Dermis microvascular lymphatic vessel endothelial cell (primary cell): ENCODE measurements at places on chromosomes 5 and 9. TPM values are rescaled to one million over a fixed set of nuclear protein-coding genes. Genes with fewer than 3 reads are reported as not detected.

DNA sequence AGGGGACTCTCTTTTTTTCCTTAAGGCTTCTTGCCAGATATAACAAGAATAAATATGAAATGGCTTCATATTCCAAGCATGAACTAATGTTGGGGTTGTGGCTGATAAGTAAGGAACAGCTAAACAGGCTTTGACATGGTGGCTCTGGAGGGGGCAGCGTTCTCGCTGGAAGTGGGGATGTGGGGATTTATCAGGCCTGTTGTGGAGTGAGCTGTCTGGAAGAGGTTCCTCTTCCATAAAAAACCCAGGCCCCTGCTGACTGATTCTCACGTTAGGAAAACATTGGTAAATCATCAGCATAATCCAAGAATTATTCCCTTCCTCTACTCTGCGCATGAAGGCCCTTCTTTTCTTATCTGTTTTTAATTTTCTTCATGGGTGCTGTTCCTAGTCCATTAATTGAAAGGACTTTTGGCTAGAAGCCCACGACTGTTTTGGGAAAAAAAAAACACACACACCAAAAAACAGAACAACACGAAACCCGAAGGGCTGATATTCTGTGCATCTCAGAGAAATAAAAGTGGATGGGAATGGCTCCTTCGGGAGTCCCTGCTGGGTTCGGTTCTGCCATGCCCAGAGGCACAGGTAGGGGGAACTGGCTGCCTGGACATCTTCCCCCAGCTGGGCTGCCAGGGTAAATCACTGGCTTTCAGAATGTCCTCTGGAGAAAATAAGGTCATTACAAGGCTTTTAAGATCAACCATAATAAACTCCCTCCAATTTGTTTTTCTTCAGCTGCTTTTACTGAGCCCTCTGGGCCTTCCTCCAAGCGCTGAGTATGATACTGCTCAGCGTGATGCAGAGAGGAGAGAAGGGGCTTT is 297.0 kb downstream of the SLIT3 start:
- no peak for DNase-seq

- no peak for DNase-seq
Measured at GRCh38 chr9:36125062-36125855, 11.3 kb upstream of the GLIPR2 start.

DNA sequence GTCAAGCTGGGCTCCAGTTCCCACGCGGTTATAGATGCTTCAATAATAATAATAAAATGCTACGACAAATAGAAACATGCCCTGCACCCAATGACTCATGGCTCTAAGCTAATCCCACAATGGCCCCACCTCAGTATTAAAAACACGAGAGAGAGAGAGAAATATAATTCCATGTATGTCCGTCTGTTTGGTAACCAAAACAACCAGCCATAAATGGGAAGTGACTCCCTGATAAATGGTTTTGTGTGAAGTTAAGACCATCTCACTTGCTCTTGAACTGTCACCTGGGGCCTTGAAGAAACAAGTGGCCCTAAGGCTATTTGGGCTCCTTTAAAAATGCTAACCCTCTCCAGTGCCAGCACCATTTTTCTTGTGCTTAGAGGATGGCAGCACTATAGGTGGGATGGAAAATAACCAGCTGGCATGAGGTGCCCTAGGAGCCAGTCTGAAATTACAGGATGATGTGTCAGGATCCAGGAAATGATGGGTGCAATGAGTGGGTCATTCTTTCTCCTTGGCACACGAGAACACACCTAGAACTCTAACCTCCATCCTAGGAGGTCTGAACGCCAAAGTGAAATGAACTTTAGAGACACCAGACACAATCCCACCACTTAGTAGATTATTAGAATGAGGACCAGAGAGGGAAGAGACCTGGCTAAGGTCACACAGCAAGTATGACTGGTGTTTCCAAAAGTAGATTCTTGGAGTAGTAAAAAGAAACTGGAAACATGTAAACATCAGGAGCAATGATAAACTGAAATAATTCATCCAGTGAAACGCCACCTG is 35.7 kb upstream of the ADRB2 start:
- no peak for DNase-seq

DNA sequence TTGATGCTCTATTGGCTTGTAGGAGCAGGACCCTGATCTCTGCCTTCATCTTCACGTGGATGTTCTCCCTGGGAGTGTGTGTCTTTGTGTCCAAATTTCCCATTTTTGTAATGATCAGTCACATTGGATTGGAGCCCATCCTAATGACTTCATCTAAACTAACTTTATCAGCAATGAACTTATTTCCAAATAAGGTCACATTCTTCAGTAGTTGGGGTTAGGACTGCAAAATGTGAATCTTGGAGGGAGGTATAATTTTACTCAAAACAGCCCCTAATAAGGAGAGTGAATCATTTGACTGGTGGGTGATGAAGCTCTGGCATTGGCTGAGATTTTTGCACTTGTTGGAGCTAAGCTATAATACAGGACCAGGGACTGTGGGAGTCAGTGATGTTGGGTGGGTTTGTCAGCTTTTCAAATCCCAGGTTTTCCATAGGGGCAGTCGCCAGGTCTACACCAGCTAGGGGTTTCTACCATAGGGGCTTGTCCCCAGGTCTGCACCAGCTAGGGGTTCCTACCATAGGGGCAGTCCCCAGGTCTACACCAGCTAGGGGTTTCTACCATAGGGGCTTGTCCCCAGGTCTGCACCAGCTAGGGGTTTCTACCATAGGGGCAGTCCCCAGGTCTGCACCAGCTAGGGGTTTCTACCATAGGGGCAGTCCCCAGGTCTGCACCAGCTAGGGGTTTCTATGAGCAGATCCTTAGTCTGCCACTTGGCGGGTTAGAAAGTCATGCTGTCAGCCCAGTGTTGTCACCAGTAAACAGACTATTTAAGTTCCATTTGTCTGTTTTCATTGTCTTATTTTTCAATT is 382.6 kb upstream of the DAP start:
- no peak for DNase-seq

DNA sequence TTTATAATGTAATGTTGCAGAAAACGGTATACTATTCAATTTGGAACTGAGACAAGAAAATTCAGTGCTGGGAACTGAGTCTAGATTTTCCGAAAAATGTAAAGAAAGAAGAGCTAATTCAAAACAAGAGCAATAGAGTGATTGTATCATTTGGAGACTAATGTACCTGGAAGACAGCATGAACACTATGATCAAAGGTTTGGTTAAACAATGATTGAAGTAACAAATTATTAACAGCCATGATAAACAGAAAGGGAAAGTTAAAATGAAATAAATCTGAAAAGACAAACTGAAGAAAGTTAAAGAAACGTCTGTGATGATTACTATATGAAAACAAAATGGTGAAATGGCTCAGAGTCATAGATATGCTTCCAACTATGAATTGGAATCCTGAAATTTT is 300.6 kb upstream of the MPDZ start:
- DNase-seq, result no peak

DNA sequence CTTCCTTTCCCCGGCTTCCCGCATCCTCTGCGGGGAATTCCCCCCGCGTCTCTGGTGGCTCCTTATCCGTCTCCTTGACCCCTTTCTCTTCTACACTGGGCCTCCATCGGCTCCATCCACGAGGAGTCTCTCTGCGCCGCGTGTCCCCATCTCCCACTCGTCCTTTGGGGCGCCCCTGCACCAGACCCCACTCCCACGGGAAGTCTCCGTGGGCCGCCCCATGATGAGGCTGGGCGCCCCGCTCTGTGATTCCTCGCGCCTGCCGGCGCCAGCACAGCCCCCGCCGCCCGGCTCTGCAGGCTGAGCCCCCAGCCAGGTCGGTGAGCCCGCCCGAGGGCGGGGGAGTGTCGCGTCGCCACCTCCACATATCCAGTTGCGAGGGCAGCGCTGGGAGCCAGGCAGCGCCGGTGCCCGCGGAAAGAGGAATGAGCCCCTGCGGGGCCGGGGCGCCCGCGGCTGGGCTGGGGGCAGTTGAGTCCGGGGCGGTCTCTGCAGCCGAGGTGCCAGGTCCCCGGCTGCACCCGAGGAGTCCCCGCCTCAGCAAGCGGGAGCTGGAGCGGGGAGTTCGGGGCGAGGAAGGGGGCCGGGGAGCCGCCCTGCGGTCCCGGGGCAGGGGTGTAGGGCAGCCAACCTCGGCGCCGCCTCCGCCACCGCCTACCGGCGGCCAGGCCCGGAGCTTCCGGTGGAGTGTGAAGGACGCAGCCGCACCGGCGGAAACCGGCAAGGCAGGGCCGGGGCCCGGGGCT is 2.1 kb upstream of the TRAF1 start:
- DNase-seq, result peak; percentile 55

DNA sequence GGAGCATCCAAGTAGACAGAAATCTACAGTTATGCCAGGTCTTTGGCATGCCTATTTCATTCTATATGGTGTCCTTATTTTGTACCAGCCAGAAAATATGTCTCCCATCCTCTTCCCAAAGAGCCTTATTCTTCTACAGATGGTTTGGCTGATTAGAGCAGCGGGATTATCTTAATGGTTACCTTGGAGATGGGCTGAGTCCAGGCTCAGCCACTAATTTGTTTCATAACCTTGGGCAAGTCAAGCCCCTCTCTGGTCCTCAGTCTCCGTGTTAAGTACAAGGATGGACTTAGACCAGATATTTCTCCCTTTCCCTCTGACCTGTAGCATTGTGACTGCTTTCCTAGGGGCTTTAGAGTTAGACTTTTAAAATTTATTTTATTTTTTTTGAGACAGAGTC is 11.1 kb upstream of the GLE1 start:
- DNase-seq, result no peak

GRCh38 chr9:89871871-89872331 is 267.1 kb downstream of the GADD45G start:
- no peak for DNase-seq

DNA sequence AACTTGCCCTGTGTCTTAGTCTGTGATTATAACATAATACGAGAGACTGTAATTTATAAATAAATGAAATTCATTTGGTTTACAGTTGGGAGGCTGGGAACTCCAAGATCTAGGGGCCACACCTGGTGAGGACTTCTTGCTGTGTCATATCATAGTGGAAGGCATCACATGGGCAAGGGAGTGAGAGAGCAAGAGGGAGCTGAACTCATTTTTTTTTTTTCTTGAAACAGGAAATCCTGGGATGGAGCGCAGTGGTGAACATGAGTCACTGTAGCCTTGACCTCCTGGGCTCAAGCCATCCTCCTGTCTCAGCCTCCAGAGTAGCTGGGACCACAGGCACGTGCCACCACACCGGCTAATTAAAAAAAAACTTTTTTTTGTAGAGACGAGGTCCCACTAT is 7.2 kb downstream of the MLANA start:
- no peak for DNase-seq

GRCh38 chr5:141897425-141897824 is 19.2 kb upstream of the PCDH1 start:
- DNase-seq, result no peak

GRCh38 chr9:119343059-119343990 is 25.9 kb downstream of the BRINP1 start:
- no peak for DNase-seq

GRCh38 chr9:90176901-90177300 is 465.7 kb downstream of the DIRAS2 start:
- DNase-seq, result no peak

- peak; percentile 82 for DNase-seq
Measured at GRCh38 chr5:137304226-137304874, 194.8 kb downstream of the SPOCK1 start.

DNA sequence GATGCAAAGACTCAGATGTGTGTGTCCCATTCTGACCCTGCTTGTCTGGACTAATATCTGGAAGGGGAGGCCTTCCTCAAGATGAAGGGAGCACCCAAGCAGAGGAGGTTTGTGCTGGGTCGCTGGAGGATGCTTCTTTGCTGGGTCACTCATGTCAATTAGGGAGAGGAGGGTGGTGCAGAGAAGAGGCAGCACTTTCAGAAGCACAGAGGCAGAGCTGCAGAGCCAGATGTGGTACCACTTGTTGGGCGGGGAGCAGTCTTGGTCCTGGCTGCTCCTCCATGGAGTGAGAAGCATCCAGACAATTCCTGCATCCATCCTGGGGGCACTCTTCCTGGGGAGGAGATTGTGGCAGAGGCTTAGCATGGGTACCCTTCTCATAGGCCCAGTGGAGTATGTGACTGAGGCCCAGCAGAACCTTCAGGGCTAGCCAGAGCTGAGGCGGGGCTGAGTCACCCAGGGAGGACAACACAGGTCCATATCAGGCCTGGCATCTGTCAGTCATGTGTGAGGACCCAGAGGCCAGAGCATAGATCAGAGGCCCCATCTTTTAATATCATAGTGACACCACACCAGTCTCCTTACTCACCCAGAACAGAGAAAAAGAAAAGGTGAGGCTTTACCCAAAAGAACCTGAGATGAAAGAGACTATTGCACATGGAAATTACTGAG is 59.8 kb downstream of the TNFSF15 start:
- DNase-seq, result no peak

GRCh38 chr9:32533816-32534215 is 7.8 kb upstream of the RIGI start:
- DNase-seq, result no peak

- DNase-seq, result no peak
Measured at GRCh38 chr5:32231929-32232328, 57.8 kb upstream of the GOLPH3 start.

DNA sequence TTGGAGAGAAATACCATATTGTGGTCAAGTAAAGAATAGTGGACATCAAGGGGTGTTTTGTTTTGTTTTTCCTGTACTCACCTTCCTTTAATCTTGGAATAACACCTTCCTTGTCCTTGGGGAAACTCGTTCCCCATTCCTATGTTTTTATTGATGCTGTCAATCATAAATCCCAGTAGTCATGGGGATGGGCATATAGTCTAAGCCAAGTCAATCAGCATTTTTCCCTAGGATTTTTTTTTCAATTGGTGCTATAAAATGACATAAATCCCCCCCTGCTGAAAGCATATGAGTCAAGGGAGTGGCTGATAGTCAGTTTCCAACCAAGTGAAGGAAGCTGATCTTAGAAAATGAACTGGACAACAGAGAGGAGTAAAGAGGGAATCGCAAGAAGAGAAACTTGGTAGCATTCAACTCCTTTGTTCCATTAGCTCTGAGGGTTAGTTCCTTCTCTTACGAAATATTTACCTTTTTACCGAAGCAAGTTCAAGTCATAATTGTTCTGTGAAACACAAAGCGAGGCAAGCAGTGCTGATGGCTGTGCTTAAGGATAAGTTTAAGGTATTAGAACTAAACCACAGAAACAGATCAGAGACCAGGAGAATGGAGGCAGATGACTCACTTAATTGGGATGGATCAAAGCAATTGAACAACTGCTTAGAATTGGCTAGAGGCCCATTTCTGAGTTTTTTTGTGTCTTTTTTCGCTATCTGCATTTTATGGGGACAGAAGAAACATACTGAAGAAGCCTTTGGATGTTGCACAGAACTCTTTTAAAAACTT is 218.6 kb downstream of the SEMA6A start:
- DNase-seq, result no peak

ANKRD18A gene
- not detected in 2 replicates for total RNA-seq

PRLR gene
- under 0.01 TPM in 2 replicates for total RNA-seq

SLC1A3 gene
- not detected in 2 replicates for total RNA-seq

NTNG2 gene
- total RNA-seq, result under 0.01 and 0.77 TPM in 2 replicates

KCNN2 gene
- 1.8 and 3.4 TPM in 2 replicates for total RNA-seq

TMC1 gene
- total RNA-seq, result 0.25 and 0.26 TPM in 2 replicates

CBY3 gene
- total RNA-seq, result not detected in 2 replicates

TLX3 gene
- total RNA-seq, result not detected in 2 replicates
